NCI-H69 (cell line): ENCODE measurements at places on chromosomes 2 and 18.
A peak's percentile ranks its signal among the peaks of the same experiment; 100 is the strongest.

- no peak for DNase-seq
Observed at GRCh38 chr2:237235383-237236095, 149.8 kb downstream of the COPS8 start.

DNA sequence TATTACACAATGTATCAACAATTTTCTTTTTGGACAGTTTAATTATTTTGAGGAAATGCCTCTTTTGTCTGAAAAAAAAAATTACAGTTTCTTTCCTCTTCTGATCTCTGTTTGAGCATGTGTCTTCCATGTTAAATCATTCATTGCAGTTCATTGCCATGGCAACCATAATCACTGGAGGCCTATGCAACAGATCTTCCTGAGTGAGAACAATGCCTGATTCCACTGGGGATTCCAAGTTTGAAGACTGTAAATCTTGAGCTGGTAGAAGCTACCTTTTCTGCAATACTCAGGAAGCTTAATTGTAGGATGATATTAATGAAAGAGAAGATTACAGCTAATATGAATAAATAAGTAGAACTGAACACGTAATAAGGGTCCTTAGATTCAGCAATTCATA lies 721.4 kb upstream of the CNTNAP5 start:
- no peak for DNase-seq

DNA sequence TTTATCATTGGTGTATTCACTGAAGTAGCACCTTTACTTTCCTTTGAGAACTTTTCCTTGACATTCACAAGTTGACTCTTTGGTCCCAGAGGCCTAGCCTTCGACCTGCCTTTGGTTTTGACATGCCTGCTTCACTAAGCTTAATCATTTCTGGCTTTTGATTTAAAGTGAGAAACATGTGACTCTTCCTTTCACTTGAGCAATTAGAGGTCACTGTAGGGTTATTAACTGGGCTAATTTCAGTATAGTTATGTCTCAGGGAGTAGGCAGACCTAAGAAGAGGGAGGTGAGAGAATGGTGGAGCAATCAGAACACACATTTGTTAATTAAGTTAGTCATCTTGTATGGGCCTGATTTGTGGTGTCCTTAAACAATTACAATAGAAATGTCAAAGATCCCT lies 1040.7 kb upstream of the SLC39A10 start:
- DNase-seq, result no peak

- DNase-seq, result no peak
Observed at GRCh38 chr18:13549880-13550232, 176.5 kb downstream of the FAM210A start.

- no peak for DNase-seq
Observed at GRCh38 chr2:72803626-72804320, 22.1 kb downstream of the EXOC6B start.

DNA sequence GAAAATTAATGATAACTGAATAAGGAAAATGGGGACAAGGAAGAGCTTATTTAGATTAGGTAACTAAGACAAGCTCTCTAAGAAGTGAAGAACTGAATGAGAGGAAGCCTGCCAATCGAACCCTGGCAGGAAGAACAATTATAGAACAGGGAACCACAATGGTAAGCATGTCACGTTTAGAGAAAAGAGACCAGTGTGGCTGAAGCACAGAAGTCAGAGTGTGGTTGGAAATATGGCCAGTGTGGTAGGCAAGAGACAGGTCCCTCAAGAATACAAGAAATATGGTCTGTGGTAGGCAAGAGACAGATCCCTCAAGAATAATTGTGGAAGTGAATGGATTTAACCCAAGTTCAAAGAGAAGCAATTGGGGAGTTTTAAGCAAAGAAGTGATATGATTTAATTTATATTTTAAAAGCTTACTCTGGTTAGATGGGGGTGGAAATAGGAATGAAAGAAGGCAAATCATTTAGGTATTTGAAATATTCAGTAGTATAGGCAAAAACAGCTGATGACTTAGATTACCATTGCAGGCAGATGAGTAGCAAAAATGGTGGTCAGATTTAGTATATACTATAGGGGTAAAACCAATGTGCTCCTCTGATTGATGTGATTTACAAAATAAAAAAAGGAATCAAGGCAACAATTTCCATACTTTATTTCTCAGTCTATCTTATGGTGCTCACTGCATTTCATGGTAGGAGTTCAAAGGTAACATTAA lies 38.8 kb upstream of the ERMN start:
- no peak for DNase-seq

- DNase-seq, result peak; percentile 2
Observed at GRCh38 chr2:134670955-134671354, 47.8 kb downstream of the TMEM163 start.

DNA sequence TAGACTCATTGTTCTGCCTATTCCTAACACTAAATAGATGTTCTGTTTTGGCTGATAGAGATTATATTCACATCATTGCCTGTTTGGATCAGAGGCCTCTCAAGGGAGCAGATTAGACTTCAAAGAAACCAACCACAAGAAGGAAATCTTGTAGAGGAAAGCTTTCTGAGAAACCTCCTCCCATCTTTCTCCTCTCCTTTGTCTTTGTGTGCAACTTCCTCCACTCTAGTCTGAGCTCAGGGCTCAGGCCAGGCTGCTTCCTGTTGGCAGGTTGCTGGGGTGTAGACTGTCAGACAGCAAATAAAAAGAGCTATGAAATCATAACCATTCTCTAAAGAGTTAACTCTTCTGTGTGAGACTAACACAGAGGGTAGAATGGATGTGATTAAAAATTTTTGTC lies 113.0 kb downstream of the TGFA start:
- no peak for DNase-seq

DNA sequence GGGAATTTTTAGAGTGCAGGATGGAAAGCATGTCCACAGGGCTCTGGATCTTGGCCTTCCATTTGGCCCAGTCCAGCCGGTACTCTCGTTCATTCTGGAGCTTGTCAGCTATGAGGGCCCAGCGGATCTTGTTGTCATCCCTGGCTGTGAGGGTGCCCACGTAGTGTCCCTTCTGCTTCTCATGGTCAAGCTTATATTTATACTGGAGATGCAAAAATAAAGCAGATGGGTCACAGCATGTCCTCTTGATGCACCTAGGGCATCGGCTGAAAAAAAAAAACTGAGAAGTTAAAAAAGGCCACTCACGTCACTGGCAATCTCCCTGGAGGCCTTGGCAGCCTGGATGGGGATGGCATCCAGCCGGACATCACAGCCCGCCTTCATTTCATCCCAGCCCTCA lies 160.5 kb downstream of the RIF1 start:
- DNase-seq, result no peak

DNA sequence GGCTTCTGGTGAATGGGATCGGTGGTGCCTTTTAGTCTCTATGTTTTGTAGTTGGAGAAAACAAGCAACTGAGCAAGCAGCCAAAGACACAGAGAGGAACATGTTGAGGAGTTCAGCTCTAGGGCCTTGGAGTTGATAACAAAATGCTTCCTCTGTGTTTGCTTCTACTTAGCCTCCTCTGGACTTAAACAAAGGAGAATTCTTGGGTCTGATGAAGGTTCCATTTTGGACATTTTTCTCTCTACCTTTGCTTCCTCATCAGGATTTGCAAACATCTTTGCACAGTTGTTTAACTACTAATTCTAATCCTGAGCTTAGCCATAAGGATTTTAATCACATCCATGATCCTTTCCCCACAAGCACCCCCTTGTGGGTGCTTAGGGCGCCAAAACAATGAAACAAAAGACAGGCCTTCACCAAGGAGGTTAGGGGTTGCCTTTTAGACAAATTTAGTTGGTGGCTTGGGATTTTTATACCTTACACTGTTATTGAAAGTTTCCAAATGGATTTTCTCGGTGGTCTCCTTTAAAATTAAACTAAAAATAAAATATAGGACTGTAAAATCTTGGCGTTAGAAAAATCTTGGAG lies 148.5 kb upstream of the SATB2 start:
- DNase-seq, result peak; percentile 18

DNA sequence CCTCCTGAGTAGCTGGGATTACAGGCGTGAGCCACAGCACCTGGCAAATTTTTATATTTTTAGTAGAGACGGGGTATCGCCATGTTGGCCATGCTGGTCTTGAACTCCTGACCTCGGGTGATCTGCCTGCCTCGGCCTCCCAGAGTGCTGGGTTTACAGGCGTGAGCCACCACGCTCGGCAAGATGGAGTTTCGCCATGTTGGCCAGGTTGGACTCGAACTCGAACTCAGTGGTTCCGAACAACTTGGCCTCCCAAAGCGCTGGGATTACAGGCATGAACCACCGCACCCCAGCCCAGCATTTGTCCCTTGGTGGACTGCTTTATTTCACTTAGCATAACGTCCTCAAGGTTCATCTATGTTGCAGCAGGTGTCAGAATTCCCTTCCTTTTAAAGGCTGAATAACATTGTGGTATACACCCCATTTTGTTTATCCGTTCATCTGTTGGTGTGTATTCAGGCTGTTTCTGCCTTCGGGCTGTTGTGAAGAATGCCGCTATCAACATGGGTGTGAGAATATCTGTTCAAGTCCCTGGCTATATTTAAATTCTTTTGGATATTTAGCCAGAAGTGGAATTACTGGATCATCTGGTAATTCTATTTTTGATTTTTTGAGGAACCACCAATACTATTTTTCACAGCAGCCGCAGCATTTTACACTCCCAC lies 1.2 kb upstream of the CENPA start:
- DNase-seq, result no peak

- no peak for DNase-seq
Observed at GRCh38 chr18:78303519-78304191, 676.0 kb upstream of the SALL3 start.

GRCh38 chr2:74204436-74204835 lies 6.0 kb downstream of the MTHFD2 start:
- no peak for DNase-seq

DNA sequence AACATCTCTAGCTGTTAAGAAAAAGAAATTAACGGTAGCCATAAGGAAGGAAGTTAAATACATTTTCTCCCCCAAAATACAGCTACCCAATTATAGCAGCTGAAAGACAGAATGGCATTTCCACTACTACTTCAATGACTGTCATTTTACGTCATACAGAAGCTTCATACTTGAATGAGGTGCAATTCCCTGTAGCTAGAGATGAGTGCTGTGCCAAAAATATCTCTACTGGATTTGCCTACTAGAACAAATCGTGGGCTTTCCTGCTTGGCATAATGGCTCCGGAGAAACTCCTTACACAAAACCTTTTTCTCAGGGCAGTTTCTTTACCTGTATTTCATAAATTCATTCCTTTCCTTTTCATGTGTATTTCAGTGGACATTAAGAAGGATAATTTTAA lies 36.3 kb upstream of the NRXN1 start:
- DNase-seq, result no peak

DNA sequence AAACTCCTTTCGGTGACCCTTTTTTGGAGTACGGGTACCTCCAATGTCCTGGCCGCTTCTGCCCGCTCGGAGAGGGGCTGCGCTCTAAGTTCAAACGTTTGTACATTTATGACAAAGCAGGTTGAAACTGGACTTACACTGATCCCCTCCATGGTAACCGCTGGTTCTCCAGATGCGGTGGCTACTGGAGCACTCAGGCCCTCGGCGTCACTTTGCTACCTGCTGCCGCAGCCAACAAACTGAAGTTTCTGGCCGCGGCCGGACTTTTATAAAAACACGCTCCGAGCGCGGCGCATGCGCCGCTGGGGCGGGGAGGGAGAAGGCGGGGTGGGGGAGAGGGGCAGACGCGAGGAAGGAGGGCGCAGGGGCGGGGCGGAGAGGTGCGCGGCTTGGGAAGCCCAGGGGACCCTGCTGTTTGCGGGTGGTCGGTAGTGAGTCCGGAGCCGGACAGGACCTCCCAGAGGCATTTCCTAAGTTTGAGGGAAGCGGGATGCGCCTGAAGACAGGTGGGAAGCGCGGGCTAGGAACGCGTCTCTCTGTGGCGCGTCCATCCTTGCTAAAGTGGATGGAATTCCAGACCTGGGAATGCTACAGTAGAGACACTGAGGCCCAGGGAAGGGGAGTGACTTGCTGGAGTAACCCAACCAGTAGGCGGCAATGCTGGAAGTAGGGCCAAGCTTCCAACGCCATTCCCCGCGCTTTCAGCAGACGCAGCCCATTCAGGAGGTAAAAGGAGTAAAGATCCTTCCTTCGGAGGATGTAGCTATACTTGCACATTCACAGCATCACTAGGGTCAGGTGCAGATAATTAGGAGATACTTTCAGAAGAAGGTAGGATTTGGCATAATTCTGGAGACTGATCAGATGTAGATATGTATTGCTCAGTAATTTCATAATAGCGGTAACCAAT lies at the start of gene CXCR4:
Gene CXCR4 (minus strand): TSS at position 241 of the 910 bp plus-strand sequence. CDS start 89 bp downstream, at position 152.
- peak; percentile 92 for DNase-seq
